Activated CD8-positive, alpha-beta T cell treated with anti-CD3 and anti-CD28 coated beads for 36 hours (primary cell): ENCODE measurements at places on chromosomes 1 and 21.

GRCh38 chr1:76759950-76760349 is 107.3 kb upstream of the ST6GALNAC5 start:
- peak; percentile 14 for DNase-seq
- no peaks in the 10 kb centered on the region for H3K36me3 ChIP-seq
- no peak overlapping the region for H3K27ac ChIP-seq
- H3K4me3 ChIP-seq = no peak overlapping the region
- peaks cover 10% of the 10 kb centered on the region for H3K27me3 ChIP-seq

DNA sequence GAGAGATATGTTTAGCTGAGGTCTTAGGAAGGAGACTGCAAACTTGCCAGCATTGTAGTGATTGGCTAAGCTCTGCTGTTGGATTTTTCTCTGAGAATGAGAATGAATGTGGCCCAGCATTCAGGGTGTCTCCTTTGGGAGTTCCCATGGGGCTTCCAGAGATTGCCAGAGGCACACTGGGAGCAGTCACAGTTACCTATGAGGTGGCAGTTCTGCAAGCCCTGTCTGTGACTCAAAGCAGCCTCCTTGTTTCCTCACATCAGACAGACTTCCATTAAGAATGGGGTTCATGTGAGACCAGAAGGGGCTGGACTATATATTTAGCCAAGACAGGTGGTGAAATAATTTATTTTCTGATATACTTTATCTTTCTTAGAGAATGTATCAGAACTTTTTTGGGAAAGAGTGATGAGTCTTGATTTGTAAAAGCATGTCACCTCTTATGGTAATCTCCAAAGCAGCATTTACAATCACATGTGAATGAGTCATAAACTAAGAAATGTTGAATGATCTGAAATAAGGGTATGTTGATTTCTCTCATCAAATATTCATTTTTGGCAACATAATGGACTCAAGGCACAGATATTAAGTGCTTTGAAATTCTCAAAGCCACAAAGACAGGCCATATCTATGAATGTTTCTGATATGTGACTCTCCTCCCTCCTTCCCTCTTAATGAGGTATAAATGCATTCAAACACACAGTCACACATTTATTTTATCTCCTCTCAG is 9.5 kb upstream of the SLC19A2 start:
- no peak for DNase-seq
- peaks cover 7% of the 10 kb centered on the region for H3K36me3 ChIP-seq
- H3K4me3 ChIP-seq = no peak overlapping the region
- peaks cover 12% of the 10 kb centered on the region for H3K4me1 ChIP-seq
- peaks cover 20% of the 10 kb centered on the region for H3K27me3 ChIP-seq
- no peak overlapping the region for H3K27ac ChIP-seq

DNA sequence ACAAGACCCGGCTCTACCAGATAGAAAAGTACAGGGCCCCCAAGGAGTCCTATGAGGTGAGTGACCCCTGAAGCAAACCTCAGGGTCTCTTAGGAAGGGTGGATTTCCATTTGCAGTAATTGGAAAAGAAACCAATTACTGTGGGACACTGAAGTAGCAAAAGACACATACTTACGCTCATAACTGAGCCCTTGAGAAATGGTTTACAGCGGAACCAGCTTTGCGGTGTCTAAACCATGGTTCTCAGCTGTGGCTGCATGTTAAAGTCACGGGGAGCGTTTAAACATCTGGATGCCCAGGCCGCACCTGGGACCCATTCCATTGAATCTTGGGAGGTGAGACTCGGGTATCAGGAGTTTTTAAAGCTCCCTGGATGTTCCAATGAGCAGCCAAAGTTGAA is 110.7 kb downstream of the HUNK start:
- peaks cover 3% of the 10 kb centered on the region for H3K4me1 ChIP-seq

DNA sequence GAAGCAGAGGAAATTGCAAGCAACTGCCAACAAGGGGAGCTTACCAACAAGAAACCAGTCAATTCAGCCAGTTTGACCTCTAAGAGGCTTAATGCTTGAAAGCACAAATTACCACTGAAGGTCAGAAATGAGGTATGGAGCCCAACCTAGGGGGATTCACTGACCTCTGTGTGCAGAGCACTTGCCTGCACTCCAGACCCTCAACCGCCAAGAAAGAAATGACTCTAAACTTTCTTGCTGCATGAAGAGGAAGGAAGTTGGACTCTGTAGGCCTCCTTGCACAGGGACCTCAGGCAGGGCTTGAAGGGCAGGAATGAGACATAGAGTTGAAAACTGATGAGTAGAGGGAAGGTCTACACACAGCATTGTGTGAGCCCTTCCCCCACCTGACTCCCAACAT is 10.0 kb downstream of the ARMH1 start:
- H3K4me3 ChIP-seq = no peak overlapping the region
- no peak overlapping the region for H3K27ac ChIP-seq
- DNase-seq = no peak
- peaks cover 2% of the 10 kb centered on the region for H3K4me1 ChIP-seq
- no peaks in the 10 kb centered on the region for H3K27me3 ChIP-seq

- no peaks in the 10 kb centered on the region for H3K36me3 ChIP-seq
- H3K4me1 ChIP-seq = no peaks in the 10 kb centered on the region
- H3K27ac ChIP-seq = no peak overlapping the region
- no peak overlapping the region for H3K4me3 ChIP-seq
- H3K27me3 ChIP-seq = no peaks in the 10 kb centered on the region
These were observed 62.1 kb downstream of the PLPPR4 start for GRCh38 chr1:99326215-99326949.
